ENCODE measurements at places on chromosomes 1 and 21.

GRCh38 chr21:23694390-23694789 is 1912.9 kb downstream of the MRPL39 start:
- DNase-seq, result no peak

DNA sequence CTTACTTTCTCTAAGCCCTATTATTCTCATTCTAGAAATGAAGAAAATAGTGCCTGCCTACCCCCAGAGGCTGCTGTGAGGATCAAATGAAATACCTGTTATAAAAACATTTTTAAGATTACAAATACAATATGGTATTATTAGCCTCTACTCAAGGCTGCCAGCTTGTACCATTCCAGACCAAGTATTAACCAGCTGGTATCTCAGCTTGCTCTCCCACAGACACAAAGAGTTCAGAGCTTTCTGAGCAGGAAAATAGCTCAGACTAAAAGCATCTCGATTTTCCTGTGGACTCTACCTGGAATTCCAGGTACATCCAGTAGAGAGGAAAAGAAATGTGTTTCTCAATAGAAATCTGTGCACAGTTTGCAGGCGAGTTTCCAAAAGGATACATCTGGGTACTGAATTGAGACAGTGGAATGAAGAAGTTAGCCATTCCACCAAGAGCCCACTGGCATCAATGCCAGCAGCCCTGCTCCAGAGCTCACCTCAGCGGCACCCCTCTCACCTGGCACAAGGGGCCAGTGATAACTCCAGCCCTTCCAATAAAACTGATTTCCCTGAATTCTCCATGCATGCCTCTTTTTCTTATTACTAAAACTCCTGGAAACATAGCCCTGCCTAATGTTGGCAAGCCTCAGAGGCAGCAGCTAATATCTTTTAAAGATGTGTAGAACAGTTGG is 31.0 kb downstream of the TGFBR3 start:
- no peak for DNase-seq

DNA sequence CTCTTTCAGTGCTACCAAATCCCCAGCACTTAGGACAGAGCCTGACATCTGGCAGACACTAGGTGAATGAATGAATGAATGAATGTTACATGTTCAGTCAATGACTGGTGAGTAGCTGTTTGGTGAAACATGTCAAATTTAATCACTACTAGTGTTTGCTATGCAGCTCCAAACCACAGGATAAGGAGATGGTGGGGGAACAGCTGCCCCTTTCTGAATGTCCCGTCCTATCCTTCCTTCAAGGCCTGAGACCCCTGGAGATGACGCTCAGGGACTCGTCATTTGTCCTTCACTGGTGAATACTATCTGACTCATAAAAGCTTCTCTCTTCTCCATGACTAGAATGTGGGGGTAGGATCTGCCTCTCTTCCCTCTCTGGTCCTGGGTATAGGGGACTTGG is 175.4 kb downstream of the HIVEP3 start:
- no peak for DNase-seq

GRCh38 chr1:203131548-203132200 is 4.1 kb downstream of the ADORA1 start:
- no peak for DNase-seq

DNA sequence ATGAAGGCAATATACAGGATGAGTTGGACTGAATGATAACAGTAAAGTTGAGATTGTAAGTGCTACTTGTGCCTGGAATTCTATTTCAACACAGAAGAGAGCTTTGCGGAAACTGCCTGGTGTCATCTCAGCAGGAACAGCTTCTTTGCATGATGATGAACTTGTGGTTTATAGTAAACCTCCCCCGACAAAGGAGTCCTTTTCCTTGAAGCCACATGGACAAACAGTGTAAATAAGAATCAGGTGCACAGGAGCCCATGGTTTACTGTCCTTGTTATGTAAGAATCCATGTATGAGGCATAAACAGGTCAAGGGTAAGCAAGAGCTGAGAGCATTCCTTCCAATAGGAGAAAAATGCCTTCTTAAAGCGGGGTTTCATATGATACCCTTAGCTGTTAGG is 66.2 kb downstream of the PCNX2 start:
- no peak for DNase-seq

- DNase-seq, result no peak
These were observed 32.6 kb downstream of the ATP1B1 start for GRCh38 chr1:169138866-169139670.

DNA sequence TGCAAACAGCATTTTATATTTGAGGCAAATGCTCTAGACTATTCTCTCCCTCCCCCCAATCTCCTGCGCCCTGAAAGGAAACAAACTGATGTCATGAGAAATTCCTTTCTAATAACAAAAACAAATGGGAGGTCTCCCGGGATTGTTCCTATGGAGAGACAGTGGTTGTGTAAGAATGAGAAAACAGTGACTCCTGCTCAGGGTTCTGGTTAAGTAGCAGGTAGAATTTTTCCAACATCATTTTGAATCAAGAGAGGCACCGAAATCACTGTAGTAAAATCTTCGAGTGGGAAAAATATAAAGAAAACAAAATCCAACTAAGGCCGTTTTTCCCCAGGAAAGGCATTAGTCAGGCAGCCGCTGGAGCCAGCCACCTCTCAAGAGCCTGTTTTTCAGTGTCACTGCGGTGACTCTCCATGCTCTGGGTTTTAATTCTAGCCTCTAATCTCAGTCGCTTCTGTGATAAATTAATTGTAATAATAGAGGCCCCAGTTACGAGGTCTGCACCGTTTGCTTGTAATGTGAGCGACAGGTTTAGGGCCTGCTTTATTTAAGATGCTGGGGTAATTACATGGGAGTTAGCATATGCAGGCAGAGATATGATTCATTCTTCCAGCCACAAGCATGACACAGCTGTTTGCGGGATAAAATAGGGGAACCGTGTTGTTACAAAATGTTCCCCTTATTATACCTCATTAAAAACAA is 80.3 kb downstream of the RNF220 start:
- no peak for DNase-seq

DNA sequence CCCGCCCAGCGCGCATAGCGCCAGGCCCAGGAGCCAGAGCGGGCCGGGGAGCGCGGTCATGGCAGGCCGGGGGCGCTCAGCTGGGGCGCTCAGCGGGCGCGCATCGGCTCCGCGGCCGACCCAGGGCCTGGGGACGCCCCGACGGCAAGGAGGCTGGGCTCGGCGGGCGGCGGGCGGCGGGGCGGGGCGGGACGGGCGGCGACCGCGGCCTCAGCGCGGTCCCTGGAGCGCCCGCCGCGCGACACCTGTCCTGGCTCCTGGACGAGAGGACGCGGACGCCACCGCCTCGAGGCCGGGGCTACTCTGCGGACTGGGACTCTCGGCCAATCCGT is 273 bp downstream of the BMP8B start:
- DNase-seq, result no peak

DNA sequence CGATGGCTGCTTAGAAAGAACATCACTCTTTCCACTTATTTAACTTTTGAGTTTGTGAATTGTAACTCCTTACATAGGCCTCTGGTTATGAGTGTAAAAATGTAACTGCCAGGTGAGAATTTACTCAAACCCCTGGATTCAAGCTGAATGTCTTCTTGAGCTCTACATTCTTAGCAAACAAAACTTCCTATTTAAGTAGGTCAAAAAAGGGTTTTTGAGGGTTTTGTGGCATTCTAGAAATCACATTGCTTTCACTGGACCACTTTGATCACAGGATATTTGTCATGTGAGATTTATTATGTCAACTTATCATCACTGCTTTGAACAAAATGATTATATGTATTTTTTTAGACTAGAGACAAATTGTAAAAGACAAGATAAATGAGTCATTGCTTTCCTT is 5.7 kb downstream of the IL23R start:
- no peak for DNase-seq

DNA sequence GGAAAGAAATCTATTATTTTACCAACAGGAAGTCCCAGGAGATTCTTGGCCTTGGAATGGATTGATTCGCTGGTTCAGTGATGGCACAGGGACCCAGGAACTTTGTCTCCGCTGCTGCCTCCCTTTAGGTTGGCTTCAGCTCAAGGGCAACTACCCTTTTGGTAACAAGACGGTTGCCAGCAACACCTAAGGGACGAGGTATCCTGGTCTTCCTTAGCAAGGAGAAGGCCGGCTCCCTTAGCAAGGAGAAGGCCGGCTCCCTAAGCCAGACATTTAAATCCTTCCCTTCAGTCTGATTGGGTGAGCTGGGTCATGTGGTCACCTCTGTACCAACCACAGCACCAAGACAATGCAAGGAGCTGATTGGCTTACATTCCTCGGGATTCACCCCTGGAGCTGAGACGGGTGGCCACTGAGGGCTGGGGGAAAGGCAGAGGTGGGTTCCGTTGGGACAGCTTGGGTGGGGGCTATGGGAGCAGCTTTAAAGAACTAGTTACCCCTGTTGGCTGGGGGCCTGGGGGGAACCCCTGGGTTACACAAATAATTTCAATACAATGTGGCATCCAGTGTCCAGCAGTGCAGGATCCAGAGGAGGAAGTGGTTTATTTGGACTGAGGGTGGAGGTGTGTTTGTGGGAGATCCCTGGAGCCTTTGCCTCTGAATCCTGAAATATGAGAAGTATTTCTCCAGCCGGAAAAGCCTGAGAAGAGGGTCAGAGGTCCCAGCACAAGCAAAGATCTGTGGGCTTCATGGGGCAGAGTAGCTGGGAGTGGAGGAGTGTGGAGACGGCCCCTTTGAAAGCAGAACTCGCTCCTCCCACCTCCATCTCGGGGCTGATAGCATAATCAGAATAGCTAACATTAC is 20.7 kb upstream of the CLIC4 start:
- no peak for DNase-seq

GRCh38 chr1:248779350-248779749 is 23.8 kb upstream of the LYPD8 start:
- no peak for DNase-seq
